ENCODE measurements at places on chromosomes 11 and 22. TPM values are rescaled to one million over a fixed set of nuclear protein-coding genes. Genes with fewer than 3 reads are reported as not detected.
A peak's percentile ranks its signal among the peaks of the same experiment; 100 is the strongest.

TREH gene
- total RNA-seq = not detected

APOL5 gene
- not detected for total RNA-seq

SHANK2 gene
- total RNA-seq = 3.5 TPM

AMBRA1 gene
- 25.8 TPM for total RNA-seq

IFTAP gene
- total RNA-seq = 25.5 TPM

DNA sequence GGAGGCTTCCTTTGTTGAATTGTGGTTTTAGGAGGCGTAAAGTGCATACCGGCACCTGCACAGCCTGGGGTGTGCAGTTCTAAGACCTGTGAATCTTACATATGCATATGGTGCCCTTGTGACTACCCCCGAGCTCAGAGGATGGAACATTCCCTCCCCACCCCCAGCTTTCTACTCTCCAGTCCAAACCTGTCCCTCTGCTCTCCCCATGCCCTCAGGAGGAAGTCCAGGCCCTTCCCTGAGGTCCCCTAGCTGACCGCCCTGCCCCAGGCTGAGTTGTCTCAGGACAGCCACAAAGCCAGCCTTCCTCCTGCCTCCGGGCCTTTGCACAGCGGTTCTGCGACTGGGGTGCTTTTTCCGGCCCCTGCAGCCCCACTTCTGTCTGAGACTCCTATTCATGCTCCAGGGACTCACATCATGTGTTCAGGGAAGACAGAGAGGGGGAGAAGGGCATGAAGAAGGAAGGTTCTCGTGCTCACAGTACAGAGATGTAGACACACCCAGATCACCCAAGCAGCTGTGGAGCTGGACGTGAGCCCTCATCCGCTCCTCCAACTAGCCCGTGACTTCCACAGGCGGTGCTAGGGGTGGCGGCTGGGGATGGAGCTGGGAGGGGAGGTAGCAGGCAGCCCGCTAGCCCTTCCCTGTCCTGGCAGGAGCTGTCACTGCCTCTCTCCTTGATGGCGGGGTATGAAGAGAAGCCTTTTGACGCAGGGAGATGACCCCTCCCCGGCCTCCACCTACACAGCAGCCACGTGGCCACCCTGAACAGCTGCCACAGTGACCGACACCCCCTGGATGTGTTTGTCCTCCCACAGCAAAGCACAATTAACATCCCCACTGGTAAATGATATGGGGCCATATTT, 50.8 kb downstream of the FLRT1 start:
- no peaks in the 10 kb centered on the region for H3K36me3 ChIP-seq
- H3K27ac ChIP-seq = no peak overlapping the region
- peak; percentile 55 for DNase-seq

- H3K27me3 ChIP-seq = no peaks in the 10 kb centered on the region
- no peak for DNase-seq
- H3K4me1 ChIP-seq = peaks cover 6% of the 10 kb centered on the region
- no peak overlapping the region for H3K27ac ChIP-seq
- no peak overlapping the region for H3K4me3 ChIP-seq
Measured at GRCh38 chr11:119153049-119153818, 4.4 kb downstream of the ABCG4 start.

RAG1 gene
- total RNA-seq = 0.48 TPM

- H3K36me3 ChIP-seq = no peaks in the 10 kb centered on the region
- no peak overlapping the region for H3K4me3 ChIP-seq
- H3K4me1 ChIP-seq = peaks cover 2% of the 10 kb centered on the region
- no peak for DNase-seq
- no peak overlapping the region for H3K27ac ChIP-seq
Measured at GRCh38 chr11:115214644-115215234, 289.5 kb downstream of the CADM1 start.

- no peak for DNase-seq
- no peaks in the 10 kb centered on the region for H3K4me1 ChIP-seq
- no peak overlapping the region for H3K27ac ChIP-seq
- no peaks in the 10 kb centered on the region for H3K36me3 ChIP-seq
- no peak overlapping the region for H3K4me3 ChIP-seq
Measured at GRCh38 chr22:24335496-24335895, 64.9 kb downstream of the SPECC1L start.

- DNase-seq = no peak
- H3K27me3 ChIP-seq = no peaks in the 10 kb centered on the region
- no peak overlapping the region for H3K27ac ChIP-seq
- H3K4me3 ChIP-seq = no peak overlapping the region
Measured at GRCh38 chr11:12785901-12786300, 111.7 kb downstream of the TEAD1 start.

POU2AF2 gene
- total RNA-seq = 0.28 TPM

- H3K27ac ChIP-seq = no peak overlapping the region
- H3K4me1 ChIP-seq = peaks cover 3% of the 10 kb centered on the region
- no peaks in the 10 kb centered on the region for H3K36me3 ChIP-seq
- no peak overlapping the region for H3K4me3 ChIP-seq
- H3K27me3 ChIP-seq = no peaks in the 10 kb centered on the region
Measured at GRCh38 chr11:101063706-101064105, 65.9 kb downstream of the PGR start.

GRCh38 chr22:39219071-39220039, 25.4 kb downstream of the PDGFB start:
- no peaks in the 10 kb centered on the region for H3K4me1 ChIP-seq
- H3K36me3 ChIP-seq = no peaks in the 10 kb centered on the region
- no peaks in the 10 kb centered on the region for H3K27me3 ChIP-seq
- H3K27ac ChIP-seq = no peak overlapping the region
- no peak for DNase-seq

DNA sequence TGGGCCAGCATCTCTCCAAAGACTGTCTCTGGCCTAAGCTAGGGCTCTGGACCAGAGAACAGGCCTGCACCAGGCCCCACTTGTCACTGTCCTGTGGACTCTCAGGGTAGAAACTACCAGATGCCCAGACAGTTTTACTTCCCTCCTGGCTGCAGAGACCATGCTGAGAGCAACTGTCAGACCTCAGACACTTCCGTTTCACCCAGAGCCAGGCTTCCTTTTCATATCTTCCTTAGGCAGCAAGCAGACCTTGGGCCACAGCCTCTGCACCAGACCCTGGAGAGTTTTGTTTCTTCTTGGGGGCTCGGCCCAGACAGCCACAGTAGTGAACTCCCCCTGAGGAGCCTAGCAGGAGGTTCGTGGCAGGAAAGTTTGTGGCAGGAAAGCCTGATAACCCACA, 12.1 kb upstream of the FCHSD2 start:
- no peak for DNase-seq
- H3K27ac ChIP-seq = no peak overlapping the region
- peaks cover 10% of the 10 kb centered on the region for H3K4me1 ChIP-seq
- no peak overlapping the region for H3K4me3 ChIP-seq

DNA sequence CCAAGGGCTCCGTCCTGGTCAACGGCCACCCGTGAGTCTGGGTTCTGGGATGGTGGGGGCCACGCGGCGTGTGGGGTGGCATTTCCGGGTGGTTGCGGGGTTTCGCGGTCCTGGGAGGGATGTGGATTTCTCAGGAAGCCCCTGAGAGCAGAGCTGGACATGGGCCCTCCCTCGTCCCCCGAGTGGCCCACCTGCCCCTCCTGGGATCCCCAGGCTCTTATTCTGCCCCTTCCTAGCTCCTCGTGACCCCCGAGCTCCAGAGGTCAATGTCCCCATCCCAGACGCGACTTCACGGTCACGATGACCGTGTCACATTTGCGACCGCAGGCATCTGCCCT, 4.4 kb downstream of the MUC5AC start:
- no peak for DNase-seq
- H3K4me3 ChIP-seq = no peak overlapping the region

MEI1 gene
- total RNA-seq = 2.1 TPM

POTEH gene
- total RNA-seq = not detected

DNA sequence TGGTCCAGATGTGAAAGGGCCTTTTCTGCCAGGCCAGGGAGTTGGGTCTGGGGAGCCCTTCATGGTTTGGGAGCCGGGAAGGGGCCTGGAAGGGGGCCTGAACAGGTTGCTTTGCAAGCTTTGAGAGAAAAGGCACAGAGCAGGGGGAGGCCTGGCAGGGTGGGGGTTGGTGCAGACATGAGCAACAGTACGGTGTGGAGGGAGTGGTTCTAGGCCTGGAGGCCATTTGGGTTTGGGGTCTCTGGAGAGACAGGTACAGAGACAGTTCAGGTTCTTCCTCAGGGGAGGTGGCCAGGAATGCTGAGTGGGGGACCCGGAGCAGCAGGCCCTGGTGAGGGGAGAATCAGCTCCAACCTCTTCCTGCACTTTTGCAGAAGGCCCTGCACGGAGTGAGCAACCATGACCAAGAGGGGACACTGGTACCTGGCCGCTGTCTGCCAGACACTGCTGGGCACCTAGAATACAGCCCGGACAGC, 1.4 kb downstream of the KDELR3 start:
- H3K27ac ChIP-seq = no peak overlapping the region
- DNase-seq = no peak

GRCh38 chr11:132784441-132784840, 747.9 kb downstream of the OPCML start:
- H3K27ac ChIP-seq = no peak overlapping the region
- DNase-seq = no peak
- no peaks in the 10 kb centered on the region for H3K27me3 ChIP-seq
- H3K36me3 ChIP-seq = no peaks in the 10 kb centered on the region
- H3K4me3 ChIP-seq = no peak overlapping the region

DNA sequence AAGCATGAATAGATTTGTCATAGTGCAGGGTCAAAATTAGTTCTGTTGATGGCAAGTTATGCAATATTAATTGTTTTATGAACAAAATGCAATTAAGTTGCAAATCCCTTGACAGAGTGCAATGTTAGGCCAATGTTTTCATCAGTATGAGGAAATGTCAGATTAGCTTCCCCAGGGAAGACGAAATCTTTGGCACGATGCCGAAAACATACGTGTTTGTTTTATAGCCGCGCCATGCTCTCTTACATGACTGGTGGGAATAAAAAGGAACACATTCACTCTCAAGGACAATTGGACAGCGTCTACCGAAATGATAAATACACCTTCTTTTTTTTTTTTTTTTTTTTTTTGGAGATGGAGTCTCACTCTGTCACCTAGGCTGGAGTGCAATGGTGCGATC, 27.0 kb downstream of the MFNG start:
- no peaks in the 10 kb centered on the region for H3K27me3 ChIP-seq
- H3K4me3 ChIP-seq = no peak overlapping the region
- H3K36me3 ChIP-seq = no peaks in the 10 kb centered on the region
- DNase-seq = no peak
- peaks cover 3% of the 10 kb centered on the region for H3K4me1 ChIP-seq
- H3K27ac ChIP-seq = no peak overlapping the region

SCN4B gene
- total RNA-seq = 1.00 TPM

- no peak overlapping the region for H3K27ac ChIP-seq
- no peak for DNase-seq
Measured at GRCh38 chr11:19380375-19380774, 139.6 kb upstream of the E2F8 start.

DNA sequence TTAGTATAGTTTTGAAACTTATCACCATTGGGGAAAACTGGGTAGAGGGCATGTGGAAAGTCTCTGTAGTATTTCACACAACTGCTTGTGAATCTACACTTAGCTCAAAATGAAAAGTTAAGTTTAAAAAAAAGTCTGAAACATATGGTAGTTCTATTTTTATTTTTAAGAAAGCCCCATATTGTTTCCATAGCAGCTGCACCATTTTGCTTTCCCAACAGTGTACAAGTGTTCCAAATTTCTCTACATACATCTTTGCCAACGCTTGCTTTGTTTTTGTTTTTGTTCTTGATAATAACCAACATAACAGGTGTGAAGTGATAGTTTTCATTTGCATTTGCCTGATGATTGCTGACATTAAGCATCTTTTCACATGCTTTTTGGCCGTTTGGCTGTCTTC, 445.2 kb downstream of the FAM181B start:
- no peaks in the 10 kb centered on the region for H3K36me3 ChIP-seq
- no peak overlapping the region for H3K27ac ChIP-seq
- no peak for DNase-seq
- no peaks in the 10 kb centered on the region for H3K4me1 ChIP-seq
- H3K27me3 ChIP-seq = no peaks in the 10 kb centered on the region

Data from ovary (tissue), 10 donors.